ENCODE measurements at places on chromosomes 4 and X. TPM values are rescaled to one million over a fixed set of nuclear protein-coding genes. Genes with fewer than 3 reads are reported as not detected.
A peak's percentile ranks its signal among the peaks of the same experiment; 100 is the strongest.

GRCh38 chr4:187174749-187175148 is 451.1 kb upstream of the FAT1 start:
- no peak for DNase-seq
- no peaks in the 10 kb centered on the region for H3K36me3 ChIP-seq
- peaks cover 4% of the 10 kb centered on the region for H3K4me1 ChIP-seq
- peaks cover under 1% of the 10 kb centered on the region for H3K27me3 ChIP-seq

BEND2 gene
- not detected for polyA plus RNA-seq

PHEX gene
- 1.2 TPM for polyA plus RNA-seq

CT45A2 gene
- polyA plus RNA-seq, result not detected

- no peaks in the 10 kb centered on the region for H3K27me3 ChIP-seq
- H3K36me3 ChIP-seq, result peaks cover 1% of the 10 kb centered on the region
- no peak overlapping the region for H3K27ac ChIP-seq
- H3K4me3 ChIP-seq, result no peak overlapping the region
- DNase-seq, result no peak
- no peaks in the 10 kb centered on the region for H3K4me1 ChIP-seq
Measured at GRCh38 chr4:140642674-140643437, 74.1 kb upstream of the UCP1 start.

- no peaks in the 10 kb centered on the region for H3K36me3 ChIP-seq
- H3K27ac ChIP-seq, result peak overlapping the region; percentile 93
- no peaks in the 10 kb centered on the region for H3K27me3 ChIP-seq
- peak; percentile 74 for DNase-seq
- H3K4me1 ChIP-seq, result peaks cover 8% of the 10 kb centered on the region
- H3K4me3 ChIP-seq, result peak overlapping the region; percentile 98
Measured at GRCh38 chrX:45771560-45772340, 571.1 kb upstream of the DIPK2B start.
